ENCODE measurements at places on chromosomes 3 and 15.

DNA sequence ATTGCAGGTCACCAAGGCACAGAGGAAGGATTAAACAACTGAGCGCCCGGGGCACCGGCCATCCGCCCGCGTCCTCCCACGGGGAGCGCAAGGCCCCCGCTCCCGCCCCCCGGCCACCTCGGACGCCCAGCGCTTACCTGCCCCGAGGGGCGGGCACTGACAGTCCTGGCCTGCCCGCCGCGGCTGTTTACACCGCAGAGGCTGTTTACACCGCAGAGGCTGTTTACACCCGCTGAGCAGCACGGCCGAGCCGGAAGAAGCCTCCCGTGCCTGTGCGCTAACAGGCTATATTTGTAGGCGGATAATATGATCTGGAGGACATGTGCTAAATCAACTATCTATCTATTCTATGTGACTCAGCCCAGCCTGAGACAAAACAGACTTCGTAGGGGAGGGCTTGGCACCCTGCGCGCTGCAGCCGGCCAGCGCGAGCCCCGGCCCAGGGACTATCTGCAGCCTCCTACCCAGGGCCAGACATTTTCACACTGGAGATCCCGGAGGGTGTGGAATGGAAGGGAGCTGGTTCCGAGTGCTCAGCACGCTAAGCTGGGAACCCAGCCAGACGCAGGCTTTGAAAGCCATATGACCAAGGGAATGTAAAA, at the start of gene LRRC2:
Gene LRRC2, minus strand, starts transcription at position 263 of the 602 bp plus-strand sequence. CDS start 14,711 bp downstream, outside the sequence.
- DNase-seq, result no peak

- no peak for DNase-seq
Measured at GRCh38 chr15:28093752-28094535, 5.2 kb downstream of the OCA2 start.

DNA sequence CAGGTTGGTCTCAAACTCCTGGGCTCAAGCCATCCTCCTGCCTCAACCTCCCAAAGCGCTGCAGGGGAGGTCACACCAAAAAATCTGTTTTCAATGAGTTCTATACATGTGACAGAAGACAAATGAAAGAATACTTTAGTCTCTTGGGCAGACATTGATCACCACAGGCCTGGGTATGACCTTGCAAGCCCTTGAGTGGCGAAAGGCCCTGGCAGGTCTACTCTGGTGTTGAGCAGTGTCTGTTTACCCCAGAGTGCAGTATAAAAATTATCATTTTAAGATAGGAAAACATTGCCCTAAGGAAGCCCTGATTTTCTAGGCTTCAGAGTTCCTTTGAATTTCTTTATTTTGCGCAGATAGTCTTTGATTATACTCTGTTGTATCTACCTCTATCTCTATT, 61.6 kb upstream of the GBE1 start:
- no peak for DNase-seq

GRCh38 chr15:76234337-76234889, 76.9 kb downstream of the ETFA start:
- DNase-seq, result no peak

GRCh38 chr3:53739966-53740365, 106.3 kb downstream of the CHDH start:
- DNase-seq, result no peak

- no peak for DNase-seq
Measured at GRCh38 chr3:177483182-177483967, 286.1 kb upstream of the TBL1XR1 start.

- DNase-seq, result no peak
Measured at GRCh38 chr3:119856695-119857094, 74.8 kb downstream of the NR1I2 start.

DNA sequence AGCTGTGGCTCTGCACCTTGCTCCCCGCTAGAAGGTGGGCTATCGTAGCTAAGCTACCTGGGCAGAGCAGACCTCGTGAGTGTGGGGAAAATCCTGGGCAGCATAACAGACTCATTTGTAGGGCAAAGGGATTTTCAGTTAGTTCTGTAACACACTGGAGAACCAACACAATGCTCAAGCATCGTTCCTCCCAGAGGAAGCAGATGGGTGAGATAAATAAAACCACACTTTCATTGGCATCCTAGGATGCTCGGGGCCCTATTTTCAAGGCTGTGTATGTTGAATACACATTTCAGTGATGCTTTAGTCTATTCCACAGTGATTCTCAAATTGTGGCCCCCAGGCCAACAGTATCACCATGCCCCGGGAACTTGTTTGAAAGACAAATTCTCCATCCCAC, 20.0 kb downstream of the LIPC start:
- DNase-seq, result no peak

- no peak for DNase-seq
Measured at GRCh38 chr3:183411216-183411922, 17.1 kb downstream of the MCF2L2 start.

- DNase-seq, result no peak
Measured at GRCh38 chr3:160319322-160319721, 79.7 kb downstream of the IFT80 start.

GRCh38 chr15:75844629-75845335, 1.5 kb downstream of the UBE2Q2 start:
- no peak for DNase-seq

Measured in stimulated activated CD4-positive, alpha-beta T cell treated with anti-CD3 and anti-CD28 coated beads, Interleukin-12 subunit alpha, Interleukin-12 subunit beta, amount 100 ng/mL, for 24 hours (primary cell).